ENCODE measurements at places on chromosomes 3 and 15.

GRCh38 chr3:25460751-25461150 is 32.7 kb downstream of the RARB start:
- no peak for DNase-seq

DNA sequence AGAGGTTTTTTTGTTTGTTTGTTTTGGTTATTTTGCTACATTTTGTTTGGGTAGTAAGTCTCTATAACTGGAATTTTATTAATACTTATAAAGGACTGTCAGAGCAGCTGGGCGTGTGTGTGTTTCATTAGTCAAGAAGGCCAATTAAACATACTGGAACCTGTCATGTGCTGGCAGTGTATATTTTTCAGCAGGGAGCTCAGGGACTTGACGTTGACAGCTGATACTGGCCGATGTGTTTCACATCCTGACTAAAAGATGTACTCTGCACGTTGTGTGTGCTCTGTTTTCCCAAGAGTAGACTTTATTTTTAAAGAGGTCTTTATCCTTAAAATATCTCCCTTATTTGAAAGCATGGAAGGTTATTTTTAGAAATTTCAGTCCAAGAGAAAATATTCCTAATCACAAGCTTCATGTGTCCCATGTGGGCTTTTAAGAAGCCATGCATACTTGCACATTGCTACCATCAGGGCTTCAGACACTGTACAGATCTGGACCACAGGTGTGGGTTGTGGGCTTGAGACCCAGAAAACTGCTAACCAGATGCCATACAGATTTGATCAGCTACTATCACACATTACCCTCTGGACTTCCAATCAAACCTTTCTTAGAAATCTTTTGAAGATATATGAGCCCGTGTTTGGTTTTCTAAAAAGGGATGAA is 135.9 kb downstream of the FEZF2 start:
- no peak for DNase-seq

- DNase-seq: no peak
Measured at GRCh38 chr3:40620151-40620550, 95.4 kb downstream of the ZNF621 start.

DNA sequence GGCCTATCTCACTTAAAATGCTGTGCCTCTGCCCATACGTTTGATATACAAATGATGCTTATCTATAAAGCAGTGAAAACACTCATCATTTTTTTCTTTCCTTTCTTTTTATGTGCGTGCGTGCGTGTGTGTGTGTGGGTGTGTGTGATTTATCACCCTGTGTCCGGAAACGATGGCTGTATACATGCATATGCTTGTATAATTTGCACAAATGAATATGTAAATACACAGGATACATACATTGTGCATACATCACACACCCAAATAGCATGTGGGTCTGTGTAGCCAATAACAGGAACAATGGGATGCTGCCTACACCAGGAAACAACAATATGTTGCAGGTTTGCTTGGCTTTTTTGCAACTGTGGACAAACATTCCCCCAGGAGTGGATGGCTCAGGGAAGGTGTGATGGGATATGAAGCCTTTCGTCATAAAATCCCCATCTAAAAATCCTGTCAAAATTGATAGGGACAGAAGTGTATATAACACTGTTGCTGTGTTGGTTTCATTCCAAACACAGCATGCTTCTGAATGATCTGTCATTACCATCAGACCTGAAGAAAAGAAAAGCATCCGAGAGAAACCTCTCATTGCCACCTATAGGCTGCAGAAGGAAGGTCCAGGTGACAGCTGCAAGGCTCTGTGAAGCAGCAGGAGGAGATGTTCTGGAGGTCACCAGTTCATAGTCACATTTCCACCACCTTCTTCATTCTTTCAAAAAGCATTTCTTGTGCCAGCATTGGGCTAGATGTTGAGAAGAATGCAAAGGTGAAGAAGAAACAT is 503.9 kb upstream of the NR2F2 start:
- no peak for DNase-seq

GRCh38 chr15:60122691-60123090 is 118.6 kb downstream of the FOXB1 start:
- DNase-seq: no peak
